Subcutaneous preadipocyte (primary cell): ENCODE measurements at places on chromosomes 2 and 18. TPM values are rescaled to one million over a fixed set of nuclear protein-coding genes. Genes with fewer than 3 reads are reported as not detected.

PAX8 gene
- 2.9 and 6.6 TPM in 2 replicates for total RNA-seq

PDK1 gene
- 13.2 and 16.4 TPM in 2 replicates for total RNA-seq

FBLN7 gene
- 1.8 and 2.5 TPM in 2 replicates for total RNA-seq

VSNL1 gene
- total RNA-seq, result 0.20 TPM in 1 of 2 replicates, not detected in the other

TMEM17 gene
- 1.1 and 1.2 TPM in 2 replicates for total RNA-seq

PID1 gene
- total RNA-seq, result 9.6 and 18.2 TPM in 2 replicates

SNTG2 gene
- total RNA-seq, result 0.20 TPM in 1 of 2 replicates, not detected in the other

TNFRSF11A gene
- under 0.01 and 0.39 TPM in 2 replicates for total RNA-seq

OBSL1 gene
- total RNA-seq, result 26.0 and 37.5 TPM in 2 replicates

AP1S3 gene
- total RNA-seq, result 1.8 and 2.0 TPM in 2 replicates

TUBA3E gene
- total RNA-seq, result not detected in 2 replicates

ICOS gene
- not detected in 2 replicates for total RNA-seq
